ENCODE measurements at places on chromosomes 4 and X.

DNA sequence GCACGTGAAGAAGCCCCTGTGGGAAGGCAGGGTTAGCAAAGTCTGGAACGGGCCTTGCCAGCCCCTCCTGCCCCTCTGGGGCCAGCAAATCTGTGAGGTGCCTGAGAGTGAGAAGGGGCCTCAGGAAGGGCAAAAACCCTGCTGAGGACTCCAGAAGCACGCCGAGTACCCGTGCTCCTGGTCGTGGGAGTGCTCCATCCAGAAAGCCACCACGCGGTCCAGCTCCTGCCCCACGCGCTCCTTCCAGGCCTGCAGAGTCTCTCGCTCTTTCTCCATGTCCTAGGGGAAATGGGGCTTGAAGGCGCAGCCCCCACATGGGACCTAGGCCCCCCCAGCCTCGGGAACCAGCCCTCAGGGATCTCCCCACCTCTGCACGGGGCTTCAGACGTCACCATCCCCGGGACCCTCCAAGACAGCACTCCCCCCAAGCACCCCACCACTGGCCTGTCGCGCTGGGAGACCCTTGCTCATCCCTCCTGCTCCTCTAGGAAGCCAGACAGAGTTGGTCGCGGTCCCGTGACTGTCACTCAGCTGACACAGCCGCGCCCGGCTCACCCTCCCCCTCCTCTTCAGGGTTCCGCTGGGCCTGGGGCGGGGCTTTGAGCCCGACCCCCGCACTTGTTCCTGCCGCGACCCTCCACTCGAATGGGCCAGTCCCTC, at the start of gene RENBP:
Gene RENBP, minus strand, starts transcription at position 504 of the 660 bp plus-strand sequence. Its CDS starts 33 bp downstream, at position 471.
- DNase-seq: no peak

GRCh38 chrX:130829526-130830515, 73.2 kb downstream of the ENOX2 start:
- DNase-seq: no peak

DNA sequence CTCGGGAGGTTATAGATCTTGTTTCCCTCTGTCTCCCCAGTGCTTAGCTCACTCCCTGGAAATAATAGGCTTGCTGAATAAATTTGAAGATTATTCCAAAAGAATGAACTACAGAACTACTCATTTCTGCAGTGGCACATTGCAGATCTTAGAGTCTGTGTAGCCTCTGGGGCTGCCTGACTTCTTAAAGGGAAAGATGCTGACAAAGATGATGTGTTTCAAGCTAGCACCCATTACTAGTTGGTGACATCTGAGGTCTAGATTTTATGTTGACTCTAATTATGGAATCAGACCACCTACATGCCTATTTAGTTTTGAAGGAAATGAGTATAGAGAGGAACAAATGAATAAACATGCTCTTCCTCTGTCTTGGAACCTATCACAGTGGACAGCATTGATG, 123.7 kb upstream of the KCNIP4 start:
- no peak for DNase-seq

DNA sequence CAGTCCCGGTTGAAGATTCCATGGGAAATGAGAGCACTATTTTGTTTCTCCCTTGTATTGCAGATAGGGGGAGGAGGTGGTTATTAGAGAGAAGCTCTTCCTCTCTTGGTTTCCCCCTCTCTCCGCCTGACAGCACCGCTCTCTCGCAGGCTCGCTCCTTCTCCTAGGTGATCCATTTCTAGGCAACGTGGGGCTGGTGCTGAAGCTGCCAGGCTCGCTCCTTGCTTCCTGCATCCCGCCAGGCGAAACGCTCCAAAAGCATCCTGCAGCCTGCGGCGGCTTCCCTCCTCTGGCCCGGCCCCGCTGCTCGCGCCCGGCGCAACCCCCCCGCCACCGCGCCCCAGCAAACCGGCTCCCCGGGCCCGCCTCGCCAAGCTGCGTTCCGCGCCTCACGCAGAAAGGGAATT, at the start of gene GRID2:
Gene GRID2, plus strand, starts transcription at position 346 of the 407 bp plus-strand sequence.
- DNase-seq: no peak

DNA sequence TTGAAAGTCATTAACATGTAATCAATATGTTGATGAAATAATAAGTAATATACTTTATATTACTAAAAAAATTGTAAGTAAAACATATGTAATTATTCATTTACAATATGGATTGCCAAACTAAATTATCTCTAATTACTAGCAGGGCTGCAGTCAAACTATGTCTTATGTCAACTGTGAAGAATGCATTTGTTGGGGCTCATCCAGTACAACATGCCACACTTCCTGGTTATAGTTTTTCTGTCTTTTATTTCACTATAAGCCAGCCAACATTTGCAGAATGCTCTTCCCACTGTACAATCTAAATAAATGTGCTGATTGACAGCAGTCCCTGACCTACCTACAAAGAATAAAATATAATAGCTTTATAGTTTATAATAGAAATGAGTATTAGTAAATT, 975.4 kb upstream of the NDST4 start:
- no peak for DNase-seq

- no peak for DNase-seq
Observed at GRCh38 chr4:136706942-136707341, 825.4 kb downstream of the PCDH18 start.

DNA sequence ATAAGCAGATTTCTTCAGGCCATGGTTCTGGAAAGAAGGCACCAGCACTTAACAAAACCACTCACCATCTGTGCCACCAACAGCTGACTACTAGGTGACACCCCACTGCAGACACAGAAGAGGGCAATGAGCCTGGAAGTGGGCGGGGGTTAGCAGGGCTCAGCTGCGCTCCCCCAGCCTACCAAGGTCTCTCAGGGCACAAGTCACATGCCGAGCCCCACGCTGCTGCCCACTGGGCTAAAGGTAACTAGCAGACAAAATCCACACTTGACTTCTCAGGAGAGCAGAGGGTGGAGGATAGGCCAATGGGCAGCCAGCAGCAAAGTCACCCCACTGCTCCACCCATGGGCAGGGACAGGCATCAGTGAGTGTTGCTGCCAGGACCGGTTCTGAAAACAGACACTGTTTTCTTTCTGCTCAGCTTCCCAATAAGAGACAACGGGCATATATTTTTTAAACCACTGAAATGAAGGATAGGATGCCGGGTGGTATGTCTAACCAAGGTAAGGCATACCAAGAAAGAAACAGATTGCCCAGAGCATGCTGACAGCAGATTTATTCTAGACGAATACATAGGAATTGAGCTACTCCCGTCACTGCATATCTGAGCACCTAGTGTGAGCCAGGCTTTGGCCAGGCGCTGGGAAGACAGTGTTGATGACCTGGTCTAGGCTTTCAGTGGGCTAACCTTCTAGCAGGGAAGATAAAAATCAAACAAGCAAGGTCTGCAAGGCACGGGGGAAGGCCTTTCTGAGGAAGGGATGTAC, 20.1 kb downstream of the ACSL1 start:
- DNase-seq: no peak

DNA sequence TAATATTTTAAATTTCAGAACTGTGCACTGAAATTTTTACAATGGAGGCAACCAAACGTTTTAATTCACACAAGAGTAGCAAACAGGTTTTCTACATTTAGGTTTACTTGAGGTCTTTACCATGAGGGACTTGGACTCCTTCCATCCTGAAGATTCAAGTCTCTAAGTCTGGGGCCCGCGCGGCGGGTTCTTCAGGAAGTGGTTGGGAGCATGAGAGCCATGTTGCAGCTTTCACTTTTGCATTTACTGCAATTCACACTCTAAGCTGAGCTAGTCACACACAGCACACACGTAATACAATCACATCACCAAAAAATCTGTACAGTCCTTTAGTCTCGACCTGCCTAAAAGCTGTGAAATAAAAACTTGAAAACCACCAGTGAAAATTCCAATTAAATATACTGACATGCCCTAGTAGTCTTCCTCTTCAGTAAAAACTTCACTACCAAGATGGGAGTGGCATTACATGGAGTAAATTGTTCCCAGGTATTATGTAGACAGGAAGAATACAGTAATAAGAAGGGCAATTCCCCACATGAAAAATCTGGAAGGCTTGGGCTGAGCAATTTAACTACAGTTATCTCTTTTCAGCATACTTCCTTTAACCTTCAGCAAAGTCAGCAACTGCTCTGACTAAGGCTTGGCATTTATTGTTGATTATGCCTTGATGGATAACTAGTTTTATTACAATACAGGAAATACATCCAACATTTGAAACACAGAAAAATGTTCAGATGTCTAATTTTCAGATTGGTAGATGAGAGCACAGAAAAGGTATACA, 571.1 kb upstream of the DIPK2B start:
- no peak for DNase-seq

GRCh38 chr4:184831153-184831552, 5.4 kb upstream of the ACSL1 start:
- no peak for DNase-seq

- no peak for DNase-seq
Observed at GRCh38 chrX:150012647-150013381, 74.5 kb upstream of the EOLA2 start.

- DNase-seq: no peak
Observed at GRCh38 chrX:28854637-28855036, 267.4 kb downstream of the IL1RAPL1 start.

- DNase-seq: no peak
Observed at GRCh38 chr4:186554914-186555827, at the start of gene MTNR1A. Gene MTNR1A (minus strand): TSS chr4:186555567. CDS start chr4:186555365, 202 bp downstream.

- no peak for DNase-seq
Observed at GRCh38 chr4:150348079-150348478, 233.9 kb upstream of the MAB21L2 start.
